Pancreas (tissue), 10 donors: ENCODE measurements at places on chromosomes 5 and 9. TPM values are rescaled to one million over a fixed set of nuclear protein-coding genes. Genes with fewer than 3 reads are reported as not detected.
A peak's percentile ranks its signal among the peaks of the same experiment; 100 is the strongest.

DNA sequence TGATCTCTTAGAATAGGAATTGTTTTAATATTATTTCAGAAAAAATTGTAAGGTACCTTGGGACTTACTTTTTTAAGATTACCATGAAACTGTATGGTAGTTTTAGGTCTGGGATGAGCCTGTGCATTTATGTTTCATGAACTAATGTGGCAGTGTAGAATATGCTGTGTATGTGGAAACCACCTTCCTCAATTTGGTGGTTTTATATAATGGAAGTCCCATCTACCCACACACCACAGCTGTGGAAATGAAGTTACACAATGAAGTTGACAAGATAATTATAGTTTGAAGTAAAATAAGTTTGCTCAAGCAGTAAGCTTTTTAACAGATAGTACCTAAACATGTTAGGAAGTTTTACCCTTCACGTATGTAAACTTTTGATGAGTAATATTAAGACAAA, 24.4 kb downstream of the WDR36 start:
- DNase-seq = no peak

- no peak for DNase-seq
Measured at GRCh38 chr5:76667495-76667894, 44.3 kb upstream of the F2RL2 start.

Gene PCDHB14
- total RNA-seq = 2.0 TPM

DNA sequence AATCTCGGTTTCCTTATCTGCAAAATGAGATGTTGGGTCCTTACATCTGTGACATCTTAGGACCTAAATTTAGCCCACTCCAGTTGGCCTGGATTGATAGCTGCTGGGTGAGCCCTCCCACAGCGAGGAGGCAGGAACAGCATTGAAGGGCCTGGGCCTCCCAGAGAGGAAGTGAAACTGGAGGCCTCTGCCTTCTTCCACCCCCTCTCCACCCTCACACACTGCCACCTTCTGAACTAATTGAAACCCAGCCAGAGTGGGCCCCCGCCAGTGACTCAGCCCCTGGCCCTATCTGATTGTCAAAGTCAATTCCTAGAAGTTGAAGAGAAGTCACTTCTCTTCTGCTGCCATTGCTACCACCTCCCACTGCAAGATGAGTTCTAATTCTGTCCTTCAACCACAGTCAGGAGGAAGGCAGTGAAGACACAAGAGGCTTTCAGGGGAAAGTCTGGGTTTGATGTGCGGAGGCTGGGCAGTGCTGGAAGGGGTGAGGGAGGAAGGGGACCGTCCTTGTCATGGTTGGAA, 55.2 kb upstream of the NEK6 start:
- no peak for DNase-seq

Gene NUP188
- 14.7 TPM for total RNA-seq

Gene CD274
- total RNA-seq = 1.6 TPM

DNA sequence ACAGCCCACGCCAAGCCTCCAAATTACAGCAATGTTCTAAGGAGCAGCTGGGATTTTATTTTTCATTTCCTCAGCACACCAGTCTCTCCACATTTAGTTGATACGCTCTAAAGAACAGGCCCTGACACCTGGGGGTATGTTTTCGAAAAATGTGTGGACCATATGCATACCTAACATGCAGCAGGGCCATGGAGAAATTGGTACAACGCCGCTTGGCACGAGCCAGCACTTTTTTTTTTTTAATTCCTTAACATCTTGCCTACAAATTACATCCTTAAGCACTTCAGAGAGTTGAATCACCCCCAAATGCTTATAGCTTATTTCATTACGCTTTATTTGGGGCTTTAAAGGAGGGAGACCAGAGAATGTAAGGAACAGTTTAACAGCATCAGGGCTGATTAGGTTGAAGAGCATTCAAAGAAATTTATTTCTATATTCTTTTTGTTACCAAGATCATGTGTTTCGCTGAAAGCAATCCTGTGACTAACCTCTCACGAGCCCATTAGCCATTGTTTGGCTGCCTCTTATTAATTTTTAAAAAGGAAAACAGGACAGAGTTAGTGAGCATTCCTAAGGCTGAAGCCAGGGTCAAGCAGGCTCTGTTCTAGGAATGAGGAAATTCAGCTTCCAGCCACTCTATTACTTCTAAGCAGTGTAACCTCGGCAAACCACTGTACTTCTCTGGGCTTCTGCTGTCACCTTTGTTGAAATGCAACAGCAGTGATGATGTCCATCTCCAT, 173.8 kb downstream of the ACTL7B start:
- DNase-seq = no peak

Gene GRXCR2
- total RNA-seq = 0.12 TPM

GRCh38 chr9:93154293-93154903, 20.3 kb upstream of the NINJ1 start:
- no peak for DNase-seq

Gene CDKN2A
- 1.6 TPM for total RNA-seq

Gene TLN1
- 76.8 TPM for total RNA-seq

Gene PRUNE2
- total RNA-seq = 5.5 TPM

Gene PDE6A
- total RNA-seq = not detected

- peak; percentile 55 for DNase-seq
Measured at GRCh38 chr9:130869250-130869649, 27.4 kb downstream of the QRFP start.

Gene FST
- 1.0 TPM for total RNA-seq

- DNase-seq = no peak
Measured at GRCh38 chr5:164341056-164341619, 835.7 kb downstream of the MAT2B start.

DNA sequence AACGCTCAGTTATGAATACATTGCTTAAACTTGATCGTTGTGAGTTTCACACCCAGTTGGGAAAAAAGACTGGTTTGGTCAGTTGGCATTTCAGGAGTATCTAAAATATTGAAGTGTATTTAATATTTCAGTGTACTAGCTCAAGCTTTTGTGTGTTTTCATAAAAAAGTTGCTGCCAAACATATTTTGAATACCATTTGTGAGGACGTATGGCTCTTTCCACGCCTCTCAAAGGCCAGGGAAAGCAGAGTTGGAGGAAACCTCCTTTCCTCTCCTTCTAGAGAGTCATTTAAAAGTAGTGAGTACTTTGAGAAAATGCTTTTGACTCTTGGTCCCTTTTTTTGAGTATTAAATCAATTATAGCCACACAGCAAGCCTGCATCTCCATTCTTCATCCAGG, 43.2 kb upstream of the ANKRD33B start:
- no peak for DNase-seq

DNA sequence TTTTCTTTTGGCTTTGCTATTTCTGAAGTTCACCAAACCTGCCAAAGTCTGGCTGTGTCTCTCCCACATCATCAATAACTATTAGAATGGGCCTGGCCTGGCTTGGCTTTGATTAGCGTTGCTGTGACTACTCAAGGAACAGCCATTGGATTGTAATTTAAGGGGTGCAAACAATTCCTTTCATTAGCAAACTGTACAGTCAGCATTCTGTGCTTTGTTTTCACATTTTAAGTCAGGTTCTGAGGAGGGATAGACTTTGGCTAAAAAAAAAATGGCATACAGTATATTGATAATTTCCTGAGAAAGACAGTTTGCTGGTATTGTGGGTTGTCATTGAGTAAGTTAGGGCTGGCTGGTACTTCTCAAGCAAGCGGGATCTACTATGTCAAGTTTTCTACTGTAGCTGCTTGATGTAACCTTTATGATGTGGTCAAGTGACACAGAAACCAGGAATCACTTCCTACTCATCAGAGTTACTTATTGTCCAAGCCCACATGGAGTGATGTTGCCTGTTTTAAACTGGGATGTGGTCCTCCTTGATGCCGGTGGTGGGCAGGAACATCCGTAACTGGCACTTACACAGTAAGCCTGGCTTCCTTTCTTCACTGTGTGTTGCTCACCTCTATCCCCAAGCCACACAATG, 161.4 kb downstream of the CD180 start:
- DNase-seq = no peak

DNA sequence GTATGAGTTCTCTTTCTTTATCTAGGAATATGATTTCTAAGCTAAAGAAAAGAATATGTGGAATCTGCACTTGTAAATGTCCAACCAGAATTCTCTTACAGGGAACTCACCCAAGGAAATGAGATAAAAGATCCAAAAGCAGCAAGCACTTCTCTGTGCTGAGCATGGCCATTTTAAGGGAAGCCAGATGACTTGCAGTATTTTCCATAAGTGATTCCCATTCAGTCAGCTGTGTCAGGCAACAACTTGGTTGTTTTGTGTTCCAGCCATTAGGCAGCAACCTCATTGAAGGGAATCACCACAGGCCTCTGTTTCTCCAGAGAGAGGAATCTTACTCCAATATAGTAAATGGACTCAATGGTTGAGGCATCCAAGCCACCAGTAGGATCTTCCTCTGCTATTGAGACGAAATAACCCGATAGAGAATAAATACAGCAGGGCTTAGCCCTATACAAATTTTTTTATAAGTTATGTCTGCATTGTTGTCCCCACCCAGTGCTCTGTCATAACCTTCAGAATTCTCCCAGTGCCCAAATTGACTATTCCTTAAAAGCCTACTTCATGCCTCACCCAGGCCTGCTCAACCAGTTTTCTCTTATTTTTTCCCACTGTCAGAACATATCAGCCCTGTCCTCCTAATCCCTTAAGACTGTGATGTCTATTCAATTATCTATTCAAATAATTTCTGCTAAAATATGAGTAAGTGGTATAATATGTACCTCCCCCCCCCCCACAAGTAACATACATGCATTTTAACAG, 236.6 kb downstream of the PJA2 start:
- DNase-seq = no peak

GRCh38 chr5:151084363-151084762, 3.5 kb upstream of the TNIP1 start:
- no peak for DNase-seq

Gene ARL14EPL
- total RNA-seq = not detected

GRCh38 chr5:65185468-65185867, 296.3 kb downstream of the ADAMTS6 start:
- DNase-seq = no peak

- no peak for DNase-seq
Measured at GRCh38 chr5:83172655-83173054, 95.3 kb downstream of the XRCC4 start.

Gene ZMYND19
- 6.7 TPM for total RNA-seq

DNA sequence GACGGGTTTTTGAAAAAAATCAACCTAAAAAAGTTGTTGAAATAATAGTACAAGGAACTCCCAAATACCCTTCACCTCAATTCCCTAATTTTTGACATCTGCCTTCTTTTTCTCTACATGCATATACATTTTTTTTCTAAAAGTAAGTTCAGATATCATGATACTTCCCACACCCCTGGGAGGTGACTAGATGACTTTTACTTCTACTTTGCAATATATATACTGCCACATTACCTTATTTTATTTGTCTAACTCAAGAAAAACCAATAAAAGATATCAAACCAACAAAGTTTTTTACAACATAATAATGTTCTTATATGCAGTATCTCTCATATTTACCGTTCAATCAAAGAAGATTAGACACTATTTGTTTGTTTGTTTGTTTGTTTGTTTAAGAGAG, 31.1 kb downstream of the CCNJL start:
- no peak for DNase-seq

- no peak for DNase-seq
Measured at GRCh38 chr9:136975644-136976043, 1.7 kb upstream of the PTGDS start.

Gene ORM2
- total RNA-seq = not detected

Gene ZCCHC9
- total RNA-seq = 6.7 TPM

DNA sequence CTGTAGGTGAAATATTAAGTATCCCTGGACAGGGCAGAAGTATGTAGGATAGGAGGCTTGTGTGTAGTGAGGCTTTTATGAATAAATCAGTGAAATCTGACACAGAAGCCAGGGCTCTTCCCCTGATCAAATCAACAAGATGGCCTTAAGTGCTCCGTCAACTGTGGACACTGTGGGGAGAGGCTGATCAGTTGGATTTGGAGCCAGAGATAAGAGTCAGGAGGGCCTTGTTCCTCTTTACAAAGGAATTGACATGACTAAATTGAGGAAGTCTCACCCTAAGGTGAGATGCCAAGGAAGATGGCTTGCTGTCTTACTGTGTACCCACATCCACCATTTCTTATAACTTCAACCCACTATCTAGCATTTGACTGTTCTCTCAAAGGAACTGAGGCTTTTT, 91.6 kb upstream of the PRRC1 start:
- DNase-seq = no peak

Gene SLC34A3
- total RNA-seq = not detected

GRCh38 chr9:93460689-93461413, 7.5 kb upstream of the FAM120AOS start:
- no peak for DNase-seq

- no peak for DNase-seq
Measured at GRCh38 chr9:89701221-89701798, 96.5 kb downstream of the GADD45G start.

GRCh38 chr9:89433826-89434225, 64.1 kb downstream of the SEMA4D start:
- DNase-seq = no peak

Gene FOXD1
- not detected for total RNA-seq

Gene ARHGEF39
- total RNA-seq = 1.0 TPM

DNA sequence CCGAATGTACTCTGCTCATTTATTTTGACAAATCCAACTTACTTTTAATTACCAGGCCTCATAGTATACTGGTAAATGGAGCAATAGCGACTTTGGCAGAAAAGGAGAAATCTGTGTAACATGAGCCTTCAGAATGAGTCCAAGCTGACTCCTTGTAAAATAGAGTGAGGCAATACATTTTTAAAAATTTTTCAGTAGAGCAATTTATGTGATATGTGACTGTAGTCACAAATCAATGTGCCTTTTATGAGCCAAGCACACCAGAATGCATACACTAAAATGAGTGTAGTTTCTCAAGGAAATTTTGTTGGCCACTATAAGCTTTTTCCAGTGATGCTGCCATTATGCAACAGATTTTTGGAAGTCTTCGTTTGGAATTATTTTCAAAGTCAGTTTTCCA, 73.8 kb downstream of the SNCAIP start:
- DNase-seq = no peak

- no peak for DNase-seq
Measured at GRCh38 chr5:74035521-74035937, 409.5 kb downstream of the ARHGEF28 start.

Gene PAPPA
- 0.20 TPM for total RNA-seq

DNA sequence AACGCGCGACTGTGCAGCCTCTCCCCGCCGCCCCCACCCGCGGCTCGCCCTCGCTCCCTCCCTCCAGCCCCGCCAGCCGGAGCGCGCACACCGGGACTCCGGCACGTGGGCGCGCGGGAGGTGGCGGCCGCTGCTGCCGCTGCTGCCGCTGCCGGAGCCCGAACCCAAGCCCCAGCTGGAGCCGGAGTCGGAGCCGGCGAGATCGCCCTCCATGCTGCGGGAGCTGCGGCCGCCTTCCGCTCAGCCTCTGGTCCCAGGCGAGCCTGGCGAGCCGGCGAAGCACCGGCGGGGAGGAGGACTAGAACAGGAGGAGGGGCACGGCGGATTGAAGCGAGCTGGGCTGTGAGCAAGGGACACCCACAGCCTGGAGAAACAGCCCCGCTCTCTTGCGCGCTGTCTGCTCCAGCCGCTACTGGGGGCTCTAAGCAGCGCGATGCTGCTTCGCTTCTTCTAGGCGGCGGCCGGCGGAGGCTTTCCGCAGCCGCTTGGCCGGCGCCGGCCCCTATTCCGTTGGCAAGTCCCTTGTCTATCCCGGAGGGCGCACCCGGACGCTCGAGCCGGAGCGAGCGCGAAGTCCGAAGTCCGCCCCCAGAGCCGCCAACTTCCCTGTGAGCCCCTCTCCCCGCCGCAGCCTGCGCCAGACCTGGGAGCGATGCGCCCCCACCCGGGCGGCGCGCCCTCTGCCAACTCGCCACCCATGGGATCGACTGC, 598.7 kb upstream of the SGCD start:
- DNase-seq = peak; percentile 43

- no peak for DNase-seq
Measured at GRCh38 chr5:13278148-13278547, 666.3 kb downstream of the DNAH5 start.

- no peak for DNase-seq
Measured at GRCh38 chr9:80866576-80867227, 822.6 kb downstream of the TLE1 start.
